ENCODE measurements at places on chromosomes 6 and 20.

GRCh38 chr6:11918739-11919605 lies 93.1 kb upstream of the HIVEP1 start:
- peak; percentile 30 for DNase-seq

- peak; percentile 89 for DNase-seq
These were observed 38.5 kb upstream of the OGFRL1 start for GRCh38 chr6:71250099-71250602.

- no peak for DNase-seq
These were observed 194.9 kb upstream of the SMLR1 start for GRCh38 chr6:130632277-130632676.

DNA sequence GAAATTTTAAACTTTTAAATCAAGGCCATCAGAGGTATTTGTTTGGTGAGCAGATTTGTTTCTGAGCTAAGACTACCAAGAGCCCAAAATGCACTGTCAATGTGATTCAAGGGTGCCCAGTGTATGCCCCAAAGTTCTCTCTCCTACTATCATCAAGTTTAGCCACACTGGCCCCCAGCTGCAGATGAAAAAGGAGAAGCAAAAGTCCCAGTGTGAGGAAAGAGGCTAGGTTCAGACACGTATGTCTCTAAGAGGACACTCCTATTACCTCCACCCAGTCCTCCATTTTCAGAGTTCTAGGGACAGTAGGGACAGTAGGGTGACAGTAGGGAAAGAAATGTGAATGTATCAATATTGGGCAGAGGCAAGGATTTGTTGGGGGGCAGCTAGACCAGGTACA lies 230.8 kb downstream of the CD83 start:
- DNase-seq: no peak

DNA sequence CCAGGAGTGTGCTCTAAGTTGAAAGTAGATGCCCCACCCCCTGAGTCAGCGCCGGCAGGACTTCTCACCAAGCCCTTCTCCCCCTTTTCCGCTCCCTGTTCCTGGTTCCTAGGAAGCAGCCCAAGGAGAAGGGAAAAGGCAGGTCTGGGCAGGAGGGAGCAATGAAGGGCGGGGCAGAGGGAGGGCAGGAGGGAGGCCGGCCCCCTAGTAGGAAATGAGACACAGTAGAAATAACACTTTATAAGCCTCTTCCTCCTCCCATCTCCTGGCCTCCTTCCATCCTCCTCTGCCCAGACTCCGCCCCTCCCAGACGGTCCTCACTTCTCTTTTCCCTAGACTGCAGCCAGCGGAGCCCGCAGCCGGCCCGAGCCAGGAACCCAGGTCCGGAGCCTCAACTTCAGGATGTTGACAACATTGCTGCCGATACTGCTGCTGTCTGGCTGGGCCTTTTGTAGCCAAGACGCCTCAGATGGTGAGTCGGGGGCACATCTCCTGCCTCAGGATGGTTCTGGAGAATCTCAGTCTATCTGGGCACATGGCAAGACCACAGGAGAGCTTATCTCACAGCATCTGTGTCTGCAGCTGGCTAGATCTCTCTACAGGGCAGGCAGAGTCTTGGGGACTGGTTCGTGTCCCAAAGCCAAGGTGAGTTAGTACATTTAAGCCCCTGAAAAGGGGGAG lies at the start of gene PROCR:
Gene PROCR, plus strand, starts transcription at position 320 of the 681 bp plus-strand sequence. Its CDS starts 83 bp downstream, at position 403.
- peak; percentile 86 for DNase-seq

GRCh38 chr6:26359765-26360164 lies 5.2 kb upstream of the BTN3A2 start:
- no peak for DNase-seq

- DNase-seq: no peak
These were observed 29.4 kb downstream of the PSMG4 start for GRCh38 chr6:3287976-3288707.
